Thoracic aorta (tissue), 2 donors: ENCODE measurements at places on chromosomes 6 and 20.

- no peaks in the 10 kb centered on the region for H3K4me1 ChIP-seq
- H3K4me3 ChIP-seq: no peak overlapping the region
- H3K27ac ChIP-seq: no peak overlapping the region
These were observed 10.7 kb upstream of the LZTS3 start for GRCh38 chr20:3183896-3184612.

GRCh38 chr6:100001915-100002388 lies 7.9 kb upstream of the MCHR2 start:
- no peak overlapping the region for H3K4me3 ChIP-seq
- no peak for DNase-seq
- no peak overlapping the region for H3K27ac ChIP-seq
- no peaks in the 10 kb centered on the region for H3K27me3 ChIP-seq
- H3K4me1 ChIP-seq: no peaks in the 10 kb centered on the region

DNA sequence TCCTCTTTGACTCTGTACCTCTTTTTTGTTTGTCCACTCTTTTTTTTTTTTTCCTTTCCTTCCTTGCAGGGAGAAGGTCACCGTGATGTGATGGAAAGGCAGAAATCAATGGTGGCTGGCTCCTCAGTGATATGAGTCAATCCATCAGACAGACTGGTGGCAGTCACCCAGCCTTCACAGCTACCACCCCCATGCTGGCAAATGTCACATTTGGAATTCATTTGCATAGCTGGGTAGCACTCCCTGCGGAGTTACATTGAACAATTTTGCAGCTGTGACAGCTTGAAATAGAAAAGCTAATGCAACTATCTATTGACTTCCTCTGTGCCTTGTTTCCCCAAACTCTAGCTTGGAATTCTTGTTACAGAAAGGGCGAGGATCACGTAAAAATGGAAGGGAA lies 668.4 kb downstream of the C6orf118 start:
- no peaks in the 10 kb centered on the region for H3K27me3 ChIP-seq
- H3K36me3 ChIP-seq: no peaks in the 10 kb centered on the region
- no peak for DNase-seq

DNA sequence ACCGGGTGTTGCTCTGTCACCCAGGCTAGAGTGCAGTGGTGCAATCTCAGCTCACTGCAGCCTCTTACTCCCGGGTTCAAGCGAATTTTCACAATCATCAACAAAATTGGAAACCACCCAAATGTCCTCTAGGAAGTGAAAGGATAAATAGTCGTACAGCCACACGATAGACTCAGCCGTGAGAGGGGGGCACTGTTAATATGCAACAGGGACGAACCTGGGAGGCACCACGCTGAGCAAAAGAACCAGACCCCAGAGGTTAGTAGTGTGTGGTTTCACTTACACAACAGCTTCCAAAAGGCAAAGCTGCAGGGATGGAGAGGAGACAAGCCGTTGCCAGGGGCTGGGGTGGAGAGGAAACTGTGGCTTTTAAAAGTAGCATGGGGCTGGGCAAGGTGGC lies 30.1 kb upstream of the NTSR1 start:
- DNase-seq: no peak
- no peaks in the 10 kb centered on the region for H3K27me3 ChIP-seq
- H3K4me3 ChIP-seq: no peak overlapping the region

- H3K27me3 ChIP-seq: no peaks in the 10 kb centered on the region
- H3K4me3 ChIP-seq: no peak overlapping the region
- no peaks in the 10 kb centered on the region for H3K36me3 ChIP-seq
- H3K27ac ChIP-seq: no peak overlapping the region
- no peak for DNase-seq
- H3K4me1 ChIP-seq: no peaks in the 10 kb centered on the region
These were observed 189.8 kb upstream of the OPRM1 start for GRCh38 chr6:153849072-153849779.

GRCh38 chr20:7470912-7471311 lies 469.3 kb downstream of the HAO1 start:
- no peak overlapping the region for H3K4me3 ChIP-seq
- H3K4me1 ChIP-seq: no peaks in the 10 kb centered on the region
- H3K27me3 ChIP-seq: no peaks in the 10 kb centered on the region
- DNase-seq: no peak

DNA sequence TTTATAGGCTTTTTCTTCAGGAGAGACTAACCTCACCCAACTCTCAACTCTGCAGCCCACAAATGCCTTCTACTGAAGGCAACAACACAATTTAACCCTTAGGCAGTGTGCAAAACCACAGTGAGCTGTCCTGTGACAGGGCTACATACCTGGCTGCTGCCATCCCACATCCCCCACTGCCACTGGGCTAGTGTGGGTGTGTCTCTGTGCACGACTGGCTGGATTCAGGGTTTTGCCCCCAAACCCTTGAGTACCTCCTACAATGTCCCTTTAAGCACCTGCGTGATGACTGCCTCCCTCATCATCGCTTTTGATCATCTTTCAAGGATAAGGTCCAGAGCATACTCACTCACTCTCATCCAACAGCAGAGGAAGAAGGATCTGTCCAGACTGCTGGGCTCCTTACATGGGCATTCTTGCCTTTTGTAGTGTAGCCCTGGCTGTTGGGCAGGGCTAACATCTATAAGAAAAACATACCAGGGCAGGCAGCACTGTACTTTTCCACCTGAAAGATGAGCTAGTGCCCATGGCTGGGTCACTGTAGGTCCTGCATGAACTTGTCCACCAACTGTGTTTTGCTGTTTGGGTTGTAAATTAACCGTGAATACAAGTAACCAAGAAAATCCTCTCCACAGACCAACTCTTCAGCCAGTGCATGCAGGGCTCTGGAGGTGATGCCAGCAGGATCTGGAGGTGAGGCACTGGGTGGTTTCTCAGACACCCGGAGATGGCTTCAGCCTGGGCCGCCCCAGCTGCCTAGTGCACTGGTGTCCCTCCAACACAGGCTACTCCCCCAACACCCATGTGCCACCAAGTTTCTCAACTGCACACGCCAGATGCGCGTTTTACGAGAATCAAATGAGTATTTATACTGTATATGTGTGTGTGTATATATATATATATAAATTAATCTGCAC lies 45.2 kb downstream of the PLCG1 start:
- H3K36me3 ChIP-seq: no peaks in the 10 kb centered on the region
- DNase-seq: no peak
- H3K4me1 ChIP-seq: peaks cover 34% of the 10 kb centered on the region
- no peak overlapping the region for H3K27ac ChIP-seq
- H3K4me3 ChIP-seq: no peak overlapping the region

DNA sequence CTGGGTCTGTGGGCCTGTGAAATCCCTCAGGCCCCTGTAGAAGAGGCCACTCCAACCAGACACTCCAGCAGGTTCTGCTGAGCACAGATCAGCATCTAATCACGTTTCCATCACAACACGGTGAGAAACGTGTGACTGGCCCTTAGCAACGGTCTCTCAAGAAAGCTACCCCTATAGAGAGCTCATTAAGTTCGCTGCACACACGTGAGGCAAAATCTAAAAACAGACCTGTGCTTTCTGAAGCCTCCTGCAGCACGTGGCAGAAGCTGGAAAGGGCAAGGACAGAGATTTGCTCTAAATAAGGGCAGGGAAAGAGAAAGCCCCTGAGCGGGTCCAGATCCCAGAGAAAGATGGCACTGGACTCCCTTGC lies 56.5 kb downstream of the GPR6 start:
- peaks cover under 1% of the 10 kb centered on the region for H3K4me1 ChIP-seq
- no peaks in the 10 kb centered on the region for H3K36me3 ChIP-seq
- no peak overlapping the region for H3K4me3 ChIP-seq
- H3K27me3 ChIP-seq: no peaks in the 10 kb centered on the region
- no peak overlapping the region for H3K27ac ChIP-seq

GRCh38 chr6:120876424-120876823 lies 457.9 kb downstream of the TBC1D32 start:
- no peak for DNase-seq
- no peaks in the 10 kb centered on the region for H3K27me3 ChIP-seq
- no peaks in the 10 kb centered on the region for H3K36me3 ChIP-seq
- no peak overlapping the region for H3K27ac ChIP-seq
- no peaks in the 10 kb centered on the region for H3K4me1 ChIP-seq

DNA sequence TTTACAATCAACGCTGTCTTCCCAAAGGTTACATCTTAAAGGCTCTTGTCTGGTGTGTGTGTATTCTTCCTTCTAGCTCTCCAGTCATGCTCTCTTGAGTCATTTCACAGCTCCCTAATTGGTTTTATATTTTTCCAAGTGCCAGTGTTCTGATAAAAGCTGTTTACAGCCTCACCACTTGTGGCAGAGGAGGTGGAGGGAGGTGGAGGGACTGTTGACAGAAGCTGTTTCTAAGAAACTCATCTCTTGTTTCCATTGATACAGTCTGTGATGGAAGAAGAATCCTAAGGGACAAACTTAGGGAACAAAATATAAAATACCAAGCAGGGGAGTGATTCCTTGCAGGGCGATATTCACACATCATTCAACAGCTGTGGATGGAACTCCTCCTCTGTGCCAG lies 64.0 kb downstream of the QRSL1 start:
- no peaks in the 10 kb centered on the region for H3K36me3 ChIP-seq
- DNase-seq: no peak
- H3K4me1 ChIP-seq: peaks cover 13% of the 10 kb centered on the region
- no peak overlapping the region for H3K27ac ChIP-seq

- H3K4me3 ChIP-seq: no peak overlapping the region
- H3K36me3 ChIP-seq: no peaks in the 10 kb centered on the region
- peaks cover 30% of the 10 kb centered on the region for H3K4me1 ChIP-seq
- H3K27ac ChIP-seq: no peak overlapping the region
These were observed 93.3 kb downstream of the SNX5 start for GRCh38 chr20:17875106-17875980.

GRCh38 chr6:11711984-11712711 lies 66.5 kb downstream of the ADTRP start:
- no peak for DNase-seq
- H3K27ac ChIP-seq: no peak overlapping the region
- H3K4me1 ChIP-seq: peaks cover 9% of the 10 kb centered on the region
- no peaks in the 10 kb centered on the region for H3K27me3 ChIP-seq
- H3K36me3 ChIP-seq: no peaks in the 10 kb centered on the region

GRCh38 chr20:408843-409696 lies 971 bp downstream of the RBCK1 start:
- H3K4me3 ChIP-seq: peak overlapping the region; percentile 100
- no peaks in the 10 kb centered on the region for H3K27me3 ChIP-seq
- H3K4me1 ChIP-seq: peaks cover 12% of the 10 kb centered on the region
- H3K36me3 ChIP-seq: peaks cover 4% of the 10 kb centered on the region

- no peaks in the 10 kb centered on the region for H3K27me3 ChIP-seq
- H3K27ac ChIP-seq: no peak overlapping the region
- no peaks in the 10 kb centered on the region for H3K4me1 ChIP-seq
- DNase-seq: no peak
These were observed 56.8 kb downstream of the TFAP2C start for GRCh38 chr20:56685879-56686278.

- H3K4me3 ChIP-seq: no peak overlapping the region
- no peak overlapping the region for H3K27ac ChIP-seq
- H3K4me1 ChIP-seq: no peaks in the 10 kb centered on the region
- DNase-seq: no peak
These were observed 257.3 kb upstream of the NT5E start for GRCh38 chr6:85192596-85192995.
